ENCODE measurements at places on chromosomes 16 and 17.

DNA sequence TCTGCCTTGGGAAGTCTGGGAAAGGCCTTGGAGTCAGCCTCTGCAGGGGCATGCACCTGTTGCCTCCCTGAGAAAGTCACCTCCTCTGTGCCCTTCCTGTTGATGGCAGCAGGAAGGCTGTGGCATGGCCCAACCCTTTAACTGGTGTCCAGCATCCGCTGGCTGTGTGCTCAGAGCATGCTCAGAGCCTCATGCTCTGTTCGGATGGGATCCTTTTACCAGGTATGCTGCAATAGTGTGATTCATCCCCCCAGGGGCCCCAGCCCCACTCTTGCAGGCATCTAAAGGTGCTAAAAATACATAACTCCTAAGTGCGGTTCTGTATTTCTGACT lies 24.9 kb downstream of the KLHL36 start:
- peak; percentile 82 for DNase-seq

DNA sequence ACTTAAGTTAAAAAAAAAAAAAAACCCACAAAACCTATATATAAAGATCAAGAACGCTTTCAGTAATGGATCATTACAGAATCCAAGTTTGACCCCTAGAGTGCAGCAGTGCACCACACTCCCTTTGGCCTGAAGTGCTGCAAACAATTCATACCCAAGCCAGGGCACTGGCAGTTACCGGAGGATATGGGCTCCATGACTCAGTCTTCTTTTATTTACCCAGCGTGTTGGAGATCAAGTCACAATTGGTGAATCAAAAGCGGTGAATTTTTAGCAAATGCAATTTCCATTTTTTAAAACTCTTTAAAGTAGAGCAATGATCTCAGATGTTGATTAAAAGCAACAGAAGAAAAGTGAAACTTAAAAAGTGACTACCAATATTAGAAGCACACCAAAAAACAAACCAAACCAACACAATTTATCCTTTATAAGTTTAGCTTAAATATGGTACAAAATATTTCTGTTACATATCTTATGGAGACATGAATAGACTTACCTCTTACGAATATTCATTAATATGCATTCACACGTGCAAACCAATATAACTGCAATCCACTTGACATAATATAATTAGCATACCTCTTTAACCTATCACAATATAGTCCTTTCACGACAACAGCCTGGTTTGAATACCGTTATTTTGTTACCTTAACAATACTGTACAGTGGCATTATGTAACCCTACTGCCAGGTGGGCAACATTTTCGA lies 46.3 kb downstream of the ZNF652 start:
- peak; percentile 56 for DNase-seq

GRCh38 chr17:9291912-9292560 lies 270.7 kb downstream of the NTN1 start:
- peak; percentile 12 for DNase-seq

GRCh38 chr17:59641799-59642484 lies 22.2 kb downstream of the CLTC start:
- DNase-seq, result no peak

- no peak for DNase-seq
Observed at GRCh38 chr17:77675411-77675810, 283.1 kb upstream of the TNRC6C start.

DNA sequence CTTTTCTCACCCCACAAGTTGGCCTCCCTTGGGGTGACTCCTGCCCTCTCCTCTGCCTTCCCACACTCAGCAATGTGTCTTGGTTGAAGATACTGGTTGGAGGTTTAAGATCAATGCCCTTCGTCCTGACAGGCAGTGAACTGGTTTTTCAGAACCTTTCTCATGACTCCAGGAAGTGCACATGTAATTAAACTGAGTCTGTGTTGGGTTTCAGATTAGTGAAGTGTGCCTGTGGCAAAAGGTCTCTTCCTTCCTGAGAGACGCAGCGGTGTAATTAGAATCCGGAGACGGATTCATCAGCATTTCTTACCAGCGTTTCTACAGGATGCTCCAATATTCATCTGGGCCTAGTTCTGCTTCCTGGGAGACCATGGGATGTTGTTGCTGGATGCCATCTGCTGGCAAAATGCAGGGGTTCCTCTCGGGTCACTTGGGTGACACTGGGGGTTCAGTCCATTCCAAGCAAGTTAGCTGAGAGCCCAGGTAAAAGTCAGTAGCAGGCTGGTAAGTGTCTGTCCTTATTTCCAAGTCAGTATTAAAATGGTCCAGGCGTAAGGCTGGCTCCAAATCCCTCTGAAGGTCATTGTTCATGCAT lies 233.3 kb downstream of the XYLT1 start:
- DNase-seq, result no peak
